NCI-H1930 (cell line): ENCODE measurements at places on chromosomes 3 and 15.

DNA sequence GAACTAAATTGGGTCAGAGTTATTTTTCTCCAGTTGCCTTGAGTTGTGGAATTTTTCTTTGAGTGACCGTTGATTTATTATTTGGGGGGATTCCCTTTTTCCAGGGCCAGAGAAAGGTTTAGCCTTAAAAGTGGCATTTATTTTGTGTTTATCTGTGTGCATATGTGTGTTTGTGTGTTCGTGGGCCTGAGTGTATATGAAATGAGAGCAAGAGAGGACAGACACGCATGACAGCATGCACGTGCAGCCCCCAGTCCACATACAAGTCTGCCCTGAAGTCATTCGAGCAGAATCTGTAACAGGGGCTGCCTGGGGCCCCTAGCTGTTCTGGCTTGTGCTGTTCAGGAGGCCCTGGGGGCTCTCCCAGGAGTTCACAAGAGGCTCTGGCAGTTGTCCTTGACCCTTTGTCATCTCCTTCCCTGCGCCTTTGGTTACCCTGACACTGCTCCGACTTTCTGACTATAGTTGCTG lies 18.3 kb upstream of the TRAK1 start:
- DNase-seq, result no peak

DNA sequence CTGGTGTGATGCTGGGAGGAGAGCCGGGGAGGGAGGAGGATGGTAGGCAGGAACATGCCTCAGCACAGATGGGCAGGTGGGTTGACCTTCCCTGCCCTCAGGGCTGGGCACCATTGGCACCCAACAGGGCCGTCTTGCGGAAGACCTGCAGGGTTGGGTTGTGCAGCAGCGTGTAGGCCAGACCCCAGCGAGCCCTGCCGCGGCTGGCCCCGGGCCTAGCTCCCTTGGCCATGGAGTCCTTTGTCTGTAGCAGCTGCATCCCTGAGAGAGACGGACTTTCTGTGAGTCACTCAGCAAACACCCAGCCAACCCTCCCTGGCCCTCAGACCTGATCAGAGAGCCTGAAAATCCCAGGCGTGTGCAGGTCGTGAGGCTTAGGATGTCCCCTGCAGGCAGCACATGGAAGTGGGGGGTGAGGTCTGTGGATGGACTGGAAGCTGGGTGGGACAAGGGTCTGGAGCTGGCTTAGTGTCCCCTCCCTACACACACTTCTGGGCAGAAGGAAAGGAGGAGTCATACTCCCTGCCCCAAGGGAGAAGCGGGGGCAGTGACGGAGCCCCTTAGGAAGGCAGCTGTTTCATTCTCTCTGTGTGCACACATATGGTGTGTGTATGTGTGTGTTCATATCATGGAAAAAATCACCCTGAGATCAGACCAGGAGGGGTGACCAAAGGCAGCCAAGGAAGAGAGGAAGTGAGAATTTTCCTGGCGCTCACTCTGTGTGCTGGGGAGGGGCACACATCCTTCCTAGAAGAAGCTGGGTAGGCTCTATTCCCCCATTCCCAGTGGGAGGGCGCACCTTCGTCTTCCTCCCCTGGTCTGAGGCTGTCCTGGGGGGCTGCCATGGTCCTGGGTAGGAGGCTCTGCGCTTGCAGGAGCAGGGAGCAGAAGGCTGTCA lies 6.7 kb downstream of the ISLR start:
- DNase-seq, result no peak

GRCh38 chr3:190811775-190812480 lies 50.6 kb downstream of the GMNC start:
- no peak for DNase-seq

DNA sequence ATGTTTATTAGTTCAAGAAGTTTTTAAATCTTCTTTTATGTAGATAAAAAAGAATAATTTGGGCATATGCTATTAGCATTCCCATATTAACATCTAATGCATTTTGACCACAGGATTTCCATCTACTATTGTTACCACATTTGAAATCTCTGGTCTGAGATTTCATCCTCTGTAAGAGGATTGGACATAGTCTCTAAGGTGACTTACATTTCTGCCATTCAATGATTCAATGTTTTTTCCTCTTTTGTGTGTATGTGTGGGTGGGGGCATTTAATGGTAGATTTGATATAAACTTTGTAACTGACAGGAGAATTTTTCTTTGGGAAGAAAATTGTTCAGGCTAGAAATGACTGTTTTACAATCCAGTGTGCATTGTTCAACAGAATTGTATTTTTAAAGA lies 307.3 kb upstream of the RBMS3 start:
- no peak for DNase-seq

GRCh38 chr3:81951636-81952035 lies 190.2 kb upstream of the GBE1 start:
- DNase-seq, result no peak

GRCh38 chr3:12349895-12350811 lies 61.3 kb downstream of the PPARG start:
- DNase-seq, result no peak

GRCh38 chr3:5520237-5520636 lies 332.7 kb downstream of the EDEM1 start:
- DNase-seq, result no peak

- no peak for DNase-seq
Observed at GRCh38 chr3:111156517-111156916, 84.9 kb downstream of the NECTIN3 start.
